Stimulated activated CD4-positive, alpha-beta T cell treated with anti-CD3 and anti-CD28 coated beads, TNF-alpha, amount 100 ng/mL, for 4 hours (primary cell): ENCODE measurements at places on chromosomes 3 and 15.

DNA sequence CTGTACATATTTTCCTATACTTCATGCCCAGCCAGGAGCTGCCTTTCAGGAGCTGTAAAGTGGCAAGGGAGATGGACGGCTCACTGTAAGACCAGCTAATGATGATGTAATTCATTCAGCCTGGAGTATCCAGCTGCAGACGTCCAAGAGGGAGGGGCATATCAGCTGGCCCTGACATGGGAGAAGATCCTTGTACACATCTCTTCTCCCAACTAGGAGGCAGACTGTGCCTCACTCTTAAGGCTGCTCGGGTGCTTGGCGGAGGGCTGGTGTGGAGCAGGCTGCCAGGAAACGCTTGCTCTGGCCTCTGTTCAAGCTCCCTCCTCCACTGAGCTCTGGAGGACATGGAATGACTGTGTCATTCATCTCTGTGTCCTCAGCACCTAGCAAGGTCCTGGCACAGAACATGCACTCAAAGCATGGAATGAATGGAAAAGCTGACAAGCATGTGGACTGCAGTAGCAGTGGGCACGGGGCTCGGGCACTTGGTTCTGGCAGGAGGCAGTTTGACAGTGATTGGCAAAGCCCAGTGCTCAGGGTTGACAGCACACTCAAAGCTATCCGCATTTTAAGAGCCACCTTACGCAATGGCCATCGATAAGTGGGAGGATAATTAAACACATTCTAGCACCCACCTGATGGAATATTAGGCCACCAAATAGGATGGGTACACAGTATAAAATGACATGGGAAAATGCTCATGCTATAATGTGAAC, 72.4 kb downstream of the TBC1D2B start:
- DNase-seq, result no peak

GRCh38 chr3:42159706-42160472, 68.7 kb downstream of the TRAK1 start:
- DNase-seq, result no peak

DNA sequence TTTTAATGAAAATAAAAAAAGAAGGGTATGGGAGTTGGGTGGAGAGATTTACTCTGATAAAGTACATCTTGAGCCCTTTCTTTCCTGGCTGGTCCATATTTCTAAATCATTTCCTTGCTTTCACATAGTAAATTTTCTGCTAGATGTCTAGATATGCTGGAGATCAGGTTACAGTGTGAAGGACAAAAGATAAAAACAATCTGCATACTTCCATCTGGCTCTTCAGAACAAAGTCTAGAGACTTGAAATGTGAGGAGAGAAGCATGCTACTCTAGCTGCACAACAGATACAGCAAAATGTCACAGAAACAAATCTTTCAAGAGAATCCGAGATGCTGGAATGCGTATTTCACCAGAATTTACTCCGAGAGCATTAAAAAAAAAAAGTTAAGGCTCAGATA, 42.2 kb downstream of the FOXP1 start:
- DNase-seq, result no peak

- DNase-seq, result no peak
Measured at GRCh38 chr15:27592036-27592760, 506.9 kb downstream of the OCA2 start.

- DNase-seq, result no peak
Measured at GRCh38 chr3:139732729-139733128, 55.0 kb upstream of the NMNAT3 start.

DNA sequence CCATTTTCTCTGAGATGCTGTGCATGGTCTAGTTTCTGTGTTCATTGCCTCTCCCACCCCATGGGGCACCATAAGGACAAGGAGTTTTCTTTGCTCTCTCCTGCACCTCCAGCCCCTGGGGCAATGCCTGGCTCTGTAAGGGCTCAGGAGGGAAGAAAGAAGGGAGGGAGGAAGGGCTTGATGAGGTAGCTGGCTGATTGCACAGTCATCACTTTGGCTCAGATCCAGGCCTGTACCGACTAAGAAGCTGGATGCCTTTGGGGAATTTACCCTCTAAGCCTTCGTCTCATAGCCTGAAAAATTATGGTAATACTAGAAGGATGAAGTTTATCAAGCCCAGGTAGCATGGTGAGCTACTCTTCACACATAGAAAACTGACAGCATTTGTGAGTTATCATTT, 382.9 kb downstream of the GABRG3 start:
- DNase-seq, result no peak

DNA sequence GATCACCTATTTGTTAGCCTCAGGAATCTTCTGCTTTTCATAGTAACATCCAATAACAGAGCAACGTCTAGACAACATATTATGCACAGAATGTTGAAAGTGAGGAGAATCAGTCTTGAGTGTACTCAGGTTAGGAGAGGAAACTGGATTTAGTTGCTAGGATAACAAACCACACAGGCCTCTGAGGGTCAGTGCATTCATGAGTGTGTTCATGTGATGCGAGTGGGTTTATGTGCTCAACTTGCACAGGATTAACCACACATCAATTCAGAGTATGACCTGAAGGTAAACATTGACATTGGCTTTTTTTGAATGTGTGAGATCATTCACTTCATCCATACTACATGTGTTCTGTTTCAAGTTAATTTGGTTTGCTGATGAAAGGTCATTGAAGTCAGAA, 287.6 kb downstream of the DIPK2A start:
- no peak for DNase-seq

GRCh38 chr15:96079041-96079440, 251.5 kb upstream of the NR2F2 start:
- DNase-seq, result no peak

- no peak for DNase-seq
Measured at GRCh38 chr3:151282921-151283320, 4.6 kb upstream of the P2RY14 start.

DNA sequence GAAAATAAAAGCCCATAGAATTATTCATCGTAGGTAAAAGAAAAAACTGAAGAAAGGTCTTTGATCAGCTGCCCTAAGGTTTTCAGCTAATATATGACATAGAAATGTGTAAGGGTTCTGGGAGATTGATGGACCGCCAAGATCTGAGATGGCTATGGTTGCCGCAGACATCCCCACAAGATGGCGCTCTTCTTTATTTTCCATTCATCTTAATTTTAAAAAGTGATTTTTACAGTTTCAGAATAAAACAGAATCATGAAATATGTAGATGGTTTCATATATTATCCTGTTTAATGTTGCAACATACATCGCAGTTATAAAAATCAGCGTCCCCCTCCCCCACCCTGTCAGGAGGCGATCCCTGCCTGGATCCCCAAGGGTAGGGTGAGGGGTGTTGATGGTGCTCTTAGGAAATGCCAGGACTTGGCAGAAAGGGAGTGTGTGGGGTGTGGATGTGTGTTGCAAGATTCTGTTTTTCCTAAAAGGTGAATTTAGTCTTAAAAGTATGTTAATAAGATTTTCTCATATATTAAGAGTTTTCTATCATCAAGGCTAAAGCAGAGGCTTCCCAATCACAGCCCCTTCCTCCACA, 68.8 kb downstream of the ANXA2 start:
- no peak for DNase-seq

GRCh38 chr3:108011616-108012015, 79.2 kb downstream of the CD47 start:
- DNase-seq, result no peak

- no peak for DNase-seq
Measured at GRCh38 chr3:64262574-64263114, 37.4 kb upstream of the PRICKLE2 start.

DNA sequence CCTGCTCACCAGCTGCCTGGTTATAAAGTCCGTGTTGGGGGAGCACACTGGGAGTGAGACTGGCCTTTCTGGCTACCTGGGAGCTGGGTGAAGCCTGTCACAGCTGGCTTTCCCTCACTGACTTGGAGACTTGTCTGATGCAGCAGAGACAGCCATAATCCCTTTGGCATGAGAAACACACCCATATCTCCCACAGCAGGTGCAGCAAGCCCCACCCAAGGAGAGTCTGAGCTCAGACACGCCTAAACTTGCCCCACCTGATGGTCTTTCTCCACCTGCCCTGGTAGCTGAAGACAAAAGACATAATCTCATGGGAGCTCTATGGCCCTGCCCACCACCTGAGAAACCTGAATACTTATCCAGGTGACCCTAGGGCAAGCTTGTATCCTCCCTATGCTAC, 54.8 kb downstream of the NMD3 start:
- DNase-seq, result no peak
